Left renal cortex interstitium (tissue), 4 donors: ENCODE measurements at places on chromosomes 12 and 14.

- peak; percentile 42 for DNase-seq
These were observed 247.1 kb downstream of the AKAP6 start for GRCh38 chr14:32576088-32576795.

GRCh38 chr14:101477648-101478047 is 83.6 kb upstream of the DIO3 start:
- DNase-seq: no peak

- DNase-seq: no peak
These were observed 6.9 kb downstream of the LMO3 start for GRCh38 chr12:16599081-16599480.

GRCh38 chr14:67833403-67833802 is 13.8 kb downstream of the RAD51B start:
- DNase-seq: no peak

DNA sequence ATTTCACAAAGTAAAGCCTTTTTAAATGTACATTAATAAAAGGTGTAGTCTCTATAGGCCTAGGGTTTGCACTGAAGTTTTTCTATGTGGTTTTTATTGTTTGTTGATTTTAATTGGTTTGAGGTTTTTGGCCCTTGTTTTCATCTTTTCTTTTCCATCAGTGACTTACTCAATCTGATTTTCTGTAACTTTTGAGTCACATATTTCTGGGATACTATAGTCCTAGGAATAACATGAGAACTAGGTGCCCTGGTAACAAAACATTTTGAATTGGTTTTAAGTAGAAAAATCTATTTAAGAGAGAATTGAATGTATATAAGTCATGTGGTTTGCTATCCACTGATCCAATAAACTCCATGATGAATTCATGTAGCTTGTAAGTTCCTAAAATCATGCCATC is 311.9 kb downstream of the CEP128 start:
- DNase-seq: no peak

GRCh38 chr12:3597526-3598210 is 106.7 kb downstream of the PRMT8 start:
- DNase-seq: no peak

- no peak for DNase-seq
These were observed 108.6 kb upstream of the CCDC196 start for GRCh38 chr14:66377574-66377973.

DNA sequence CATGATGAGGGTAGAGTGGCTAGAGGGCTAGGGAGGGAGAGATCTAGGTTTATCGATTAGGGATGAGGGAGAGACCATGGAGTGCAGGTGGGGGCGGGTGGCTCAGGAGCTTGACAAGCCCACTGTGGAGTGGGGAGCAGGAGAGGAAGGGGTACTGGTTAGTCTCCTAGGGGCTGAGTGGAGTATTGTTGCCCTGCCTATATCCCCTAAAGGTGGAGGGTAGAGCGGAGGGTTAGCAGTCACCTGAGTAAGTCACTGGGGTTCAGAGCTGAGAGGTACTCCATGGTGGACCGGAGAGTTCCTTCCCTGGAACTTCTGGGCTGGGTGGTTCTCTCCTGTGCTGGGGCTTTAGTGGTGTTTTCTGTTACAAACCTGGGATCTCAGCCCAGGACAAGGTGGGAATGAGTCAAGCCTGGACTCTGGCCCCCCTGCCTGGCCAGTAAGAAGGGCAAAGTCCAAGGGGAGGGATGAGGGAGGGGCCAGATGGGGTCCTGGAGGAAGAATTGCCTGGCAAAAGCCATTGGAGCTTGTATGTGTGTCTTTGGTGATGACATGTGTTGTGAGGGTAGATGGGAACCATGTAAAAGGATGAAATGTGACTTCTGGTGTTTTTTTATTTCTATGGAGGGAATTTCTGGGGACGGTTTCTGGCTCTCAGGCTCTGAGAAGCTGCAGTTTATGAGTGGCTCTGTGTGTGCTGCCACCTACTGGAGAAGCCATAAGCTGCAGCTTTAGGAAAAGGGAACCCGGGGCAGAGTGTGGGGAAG is at the start of gene CIDEB:
TSS of gene CIDEB (minus strand) at position 403 of the 767 bp plus-strand sequence. CDS start at position 284, 119 bp downstream.
- no peak for DNase-seq

DNA sequence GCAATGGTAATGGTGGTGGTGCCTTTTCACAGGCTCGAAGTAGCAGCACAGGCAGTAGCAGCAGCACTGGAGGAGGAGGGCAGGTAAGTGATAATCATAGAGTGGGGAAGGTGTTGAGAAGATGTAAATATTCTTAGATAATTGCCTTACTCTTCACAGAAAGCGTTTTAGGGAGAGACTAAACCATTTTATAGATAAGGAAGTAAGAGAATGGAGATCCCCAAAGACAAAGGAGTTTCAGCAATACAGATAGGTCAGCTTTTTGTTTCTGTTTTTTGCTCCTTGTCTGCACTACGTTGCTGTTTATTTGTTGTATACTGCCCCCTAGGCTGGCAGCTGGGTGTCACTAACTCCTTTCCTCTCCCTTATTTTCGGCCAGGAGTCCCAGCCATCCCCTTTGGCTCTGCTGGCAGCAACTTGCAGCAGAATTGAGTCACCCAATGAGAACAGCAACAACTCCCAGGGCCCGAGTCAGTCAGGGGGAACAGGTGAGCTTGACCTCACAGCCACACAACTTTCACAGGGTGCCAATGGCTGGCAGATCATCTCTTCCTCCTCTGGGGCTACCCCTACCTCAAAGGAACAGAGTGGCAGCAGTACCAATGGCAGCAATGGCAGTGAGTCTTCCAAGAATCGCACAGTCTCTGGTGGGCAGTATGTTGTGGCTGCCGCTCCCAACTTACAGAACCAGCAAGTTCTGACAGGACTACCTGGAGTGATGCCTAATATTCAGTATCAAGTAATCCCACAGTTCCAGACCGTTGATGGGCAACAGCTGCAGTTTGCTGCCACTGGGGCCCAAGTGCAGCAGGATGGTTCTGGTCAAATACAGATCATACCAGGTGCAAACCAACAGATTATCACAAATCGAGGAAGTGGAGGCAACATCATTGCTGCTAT is 2.0 kb downstream of the SP1 start:
- DNase-seq: no peak

- DNase-seq: no peak
These were observed 68.8 kb downstream of the GALNT16 start for GRCh38 chr14:69328765-69329164.

DNA sequence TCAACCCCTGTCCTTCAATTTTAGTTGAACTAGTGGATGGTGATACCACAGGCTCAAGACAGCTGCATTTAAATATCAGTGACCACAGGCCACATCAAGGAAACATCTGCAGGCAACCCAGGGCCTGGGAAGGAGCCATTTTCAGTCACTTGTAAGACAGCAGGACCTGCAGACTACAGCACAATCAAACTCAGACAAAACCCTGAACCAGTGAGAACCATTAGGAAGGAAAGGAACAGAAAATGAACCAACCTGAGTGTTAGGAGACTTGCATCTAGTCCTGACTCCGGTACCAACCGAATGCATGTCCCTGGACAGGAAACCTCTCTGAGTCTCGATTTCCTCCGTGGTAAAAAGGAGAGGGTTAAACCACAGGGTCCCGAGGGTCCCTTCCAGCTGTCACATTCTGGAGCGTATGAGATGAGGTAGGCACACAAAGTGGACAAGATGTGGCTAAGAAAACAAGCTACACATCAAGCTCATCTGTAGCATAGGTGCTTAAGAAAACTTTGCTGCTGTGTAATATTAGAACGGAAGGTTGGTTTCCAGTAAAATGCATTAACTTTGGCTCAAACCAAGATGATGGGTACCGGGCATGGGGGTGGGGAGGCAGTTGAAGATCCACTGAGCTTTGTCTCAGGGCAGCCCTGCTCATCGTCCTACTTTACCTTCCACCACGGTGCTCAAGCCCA is 1.6 kb upstream of the CDKN1B start:
- DNase-seq: no peak

DNA sequence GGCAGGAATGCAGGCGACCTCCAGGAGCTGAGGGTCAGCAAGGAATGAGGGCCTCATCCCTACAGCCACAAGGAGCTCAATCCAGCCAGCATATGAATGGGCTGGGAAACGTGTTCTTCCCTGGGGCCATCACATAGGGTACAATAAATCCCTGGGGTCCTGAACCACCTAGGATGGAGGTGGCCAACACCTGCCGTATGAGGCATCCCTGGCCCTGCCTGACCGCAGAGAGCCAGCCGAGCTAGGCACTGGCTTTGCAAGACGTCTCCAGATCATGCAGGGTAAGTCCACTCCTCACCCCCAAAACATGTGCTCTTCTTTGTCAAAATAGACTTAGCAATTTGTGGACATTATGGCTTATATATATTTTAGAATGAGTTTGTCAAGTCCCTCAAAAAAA is 303.7 kb upstream of the DIO3 start:
- DNase-seq: no peak

DNA sequence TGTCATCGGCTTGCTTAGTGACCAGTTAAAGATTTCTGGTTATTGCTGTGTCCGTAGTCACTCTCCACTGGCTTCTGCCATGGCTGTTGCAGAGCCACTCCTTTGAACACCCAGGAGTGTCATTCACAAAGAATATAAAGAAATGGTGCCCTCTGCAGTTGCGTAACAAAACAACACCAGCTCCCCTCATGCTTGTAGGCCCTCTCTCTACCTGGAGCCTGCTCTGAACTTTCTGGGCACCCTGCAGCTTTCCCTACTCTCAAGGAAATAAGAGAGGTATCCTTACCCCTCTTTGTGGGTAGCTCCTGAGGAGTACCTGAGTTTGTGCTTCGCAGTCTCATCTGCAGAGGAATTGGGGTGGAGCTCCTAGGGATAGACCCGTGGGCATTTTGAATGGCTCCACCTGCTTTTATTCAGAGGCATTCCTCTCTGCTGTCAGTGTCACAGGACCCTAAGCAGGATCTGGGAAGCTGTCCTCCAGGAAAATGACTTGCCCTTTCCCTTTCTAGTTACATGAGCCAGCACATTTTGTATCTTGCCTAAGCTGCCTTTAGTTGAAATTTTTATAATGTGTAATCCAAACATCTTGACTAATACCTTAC is 97.2 kb upstream of the TMEM260 start:
- DNase-seq: no peak

GRCh38 chr14:94686511-94687160 is 74.4 kb downstream of the SERPINA3 start:
- no peak for DNase-seq

DNA sequence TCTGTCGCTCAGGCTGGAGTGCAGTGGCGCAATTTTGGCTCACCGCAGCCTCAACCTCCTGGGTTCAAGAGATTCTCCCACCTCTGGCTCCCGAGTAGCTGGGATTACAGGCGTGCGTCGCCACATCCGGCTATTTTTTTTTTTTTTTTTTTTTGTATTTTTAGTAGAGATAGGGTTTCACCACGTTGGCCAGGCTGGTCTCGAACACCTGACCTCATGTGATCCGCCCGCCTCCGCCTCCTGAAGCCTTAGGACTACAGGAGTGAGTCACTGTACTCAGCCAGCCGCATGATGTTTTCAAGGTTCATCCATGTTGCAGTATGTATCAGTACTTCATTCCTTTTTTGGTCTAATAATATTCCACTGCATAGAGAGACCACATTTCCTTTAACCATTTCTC is 2.4 kb upstream of the RNF34 start:
- no peak for DNase-seq

- DNase-seq: no peak
These were observed 101.8 kb upstream of the DYRK2 start for GRCh38 chr12:67546746-67547145.
